ENCODE measurements at places on chromosomes 4 and X. TPM values are rescaled to one million over a fixed set of nuclear protein-coding genes. Genes with fewer than 3 reads are reported as not detected.

DNA sequence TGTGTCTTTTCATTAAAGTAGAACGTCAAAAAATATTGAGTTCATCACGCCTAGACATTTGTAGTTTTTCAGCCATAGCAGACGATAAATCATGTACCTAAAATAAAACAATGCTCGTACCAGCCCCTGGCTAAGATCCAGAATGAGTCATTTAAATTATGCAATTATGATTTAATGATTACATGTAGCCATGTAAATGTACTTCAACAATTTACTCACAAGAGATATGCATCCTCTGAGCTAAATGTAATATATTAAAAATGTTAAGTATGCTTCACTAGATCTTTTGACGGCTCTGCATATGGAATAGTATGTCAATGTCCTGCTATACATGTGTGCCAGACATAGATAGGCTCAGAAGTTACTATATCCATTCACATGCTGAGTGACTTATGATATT lies 1077.8 kb downstream of the ARAP2 start:
- DNase-seq = no peak
- H3K36me3 ChIP-seq = no peaks in the 10 kb centered on the region
- H3K27ac ChIP-seq = no peak overlapping the region
- H3K27me3 ChIP-seq = no peaks in the 10 kb centered on the region
- no peak overlapping the region for H3K4me3 ChIP-seq
- H3K4me1 ChIP-seq = no peaks in the 10 kb centered on the region

DNA sequence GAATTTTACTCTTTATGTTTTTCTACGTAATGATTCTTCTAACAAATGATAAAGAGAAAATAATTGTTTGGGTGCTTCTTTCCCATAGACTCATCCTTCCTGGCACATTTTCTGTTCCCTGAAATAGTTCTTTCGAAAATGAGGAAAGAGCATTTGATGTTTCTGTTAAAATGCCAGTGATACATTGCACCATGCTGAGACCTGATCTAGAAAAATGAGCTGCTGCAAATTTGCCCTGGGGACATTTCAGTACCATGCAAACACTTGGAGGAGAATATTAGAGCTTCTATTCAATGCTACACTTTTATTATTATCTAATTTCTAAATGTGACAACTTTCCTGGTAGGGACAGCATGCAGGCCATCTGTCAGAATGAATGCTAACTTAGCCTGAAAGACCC lies 83.3 kb downstream of the C4orf33 start:
- H3K27me3 ChIP-seq = no peaks in the 10 kb centered on the region
- no peaks in the 10 kb centered on the region for H3K4me1 ChIP-seq
- H3K4me3 ChIP-seq = no peak overlapping the region
- H3K36me3 ChIP-seq = no peaks in the 10 kb centered on the region

Gene CCSER1
- total RNA-seq = under 0.01 TPM

Gene MTTP
- total RNA-seq = 0.26 TPM

Gene GPR82
- not detected for total RNA-seq

DNA sequence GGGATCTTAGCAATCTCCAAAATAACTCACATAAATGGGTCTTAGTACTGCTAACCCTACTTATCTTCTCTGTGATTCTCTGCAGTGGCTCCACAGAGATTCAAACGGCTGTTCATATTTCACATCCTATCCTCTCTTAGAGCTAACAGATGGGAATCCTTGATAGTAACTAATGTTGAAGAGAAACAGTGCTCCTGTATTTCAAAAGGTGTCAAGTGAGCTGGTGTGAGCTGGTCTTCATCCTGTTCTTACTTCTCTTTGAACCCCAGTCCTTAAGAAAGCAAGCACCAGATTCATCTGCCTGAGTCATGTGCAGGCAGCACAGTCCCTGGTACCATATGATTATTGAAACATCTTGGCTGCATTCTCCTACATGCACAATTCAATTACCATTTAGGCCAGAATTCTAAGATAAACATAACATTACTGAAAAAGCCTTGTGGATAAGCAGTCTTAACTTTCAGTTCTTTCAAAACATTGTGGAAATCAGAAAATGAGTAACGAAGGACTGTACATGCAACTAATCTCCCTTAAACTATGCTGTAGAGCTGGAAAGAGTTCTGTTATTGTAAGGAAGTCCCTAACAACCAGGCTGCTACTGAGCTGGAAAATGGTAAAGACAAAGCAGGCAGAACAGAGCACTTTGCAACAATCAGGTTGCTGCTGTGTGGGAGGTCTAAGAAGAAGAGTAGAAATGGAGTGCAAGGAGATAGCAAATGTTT lies 153.1 kb downstream of the NPNT start:
- no peak overlapping the region for H3K4me3 ChIP-seq
- H3K36me3 ChIP-seq = no peaks in the 10 kb centered on the region
- no peaks in the 10 kb centered on the region for H3K27me3 ChIP-seq
- no peak overlapping the region for H3K27ac ChIP-seq

GRCh38 chr4:77176640-77177039 lies 19.6 kb downstream of the CCNG2 start:
- DNase-seq = no peak
- no peak overlapping the region for H3K4me3 ChIP-seq
- no peak overlapping the region for H3K27ac ChIP-seq
- peaks cover 10% of the 10 kb centered on the region for H3K4me1 ChIP-seq
- H3K36me3 ChIP-seq = no peaks in the 10 kb centered on the region
- peaks cover 28% of the 10 kb centered on the region for H3K27me3 ChIP-seq

DNA sequence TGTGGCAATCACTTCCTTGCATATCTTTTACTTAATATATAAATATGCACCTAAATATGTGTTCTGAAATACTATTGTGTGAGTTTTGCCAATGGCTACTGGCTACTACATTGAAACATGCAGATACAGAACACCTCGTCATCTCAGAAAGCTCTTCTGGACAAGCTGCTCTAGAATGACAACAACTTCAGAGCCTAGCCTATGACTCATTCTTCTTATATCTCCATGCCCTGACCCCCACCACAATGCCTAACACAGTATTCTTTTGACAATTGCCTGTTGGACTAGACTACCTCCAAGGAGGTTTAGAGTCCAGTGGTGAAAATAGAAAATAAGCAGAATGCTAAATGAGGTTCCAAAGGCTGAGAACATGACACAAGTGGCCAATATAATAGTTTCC lies 17.6 kb upstream of the DMP1 start:
- no peaks in the 10 kb centered on the region for H3K4me1 ChIP-seq
- no peak overlapping the region for H3K4me3 ChIP-seq
- DNase-seq = no peak

DNA sequence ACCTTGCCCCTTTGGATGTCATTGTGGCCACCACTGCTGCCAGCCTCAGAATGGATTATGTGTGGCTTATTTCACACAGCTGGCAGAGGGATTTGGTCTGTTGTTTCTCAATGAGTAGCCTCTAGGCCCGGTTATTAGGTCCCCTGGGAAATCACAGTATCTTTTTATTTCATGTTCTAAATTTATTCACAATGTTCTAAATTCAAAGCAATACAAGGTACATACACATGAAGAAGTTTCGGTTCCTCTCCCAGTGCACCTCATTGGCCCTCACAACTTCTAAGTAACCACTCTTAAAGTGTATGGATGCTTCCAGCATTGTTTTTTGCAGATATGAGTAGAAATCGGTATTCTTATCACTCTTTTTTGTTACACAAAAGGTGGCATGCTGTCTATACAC lies 262.7 kb downstream of the RCHY1 start:
- no peak overlapping the region for H3K4me3 ChIP-seq
- no peaks in the 10 kb centered on the region for H3K4me1 ChIP-seq
- H3K27me3 ChIP-seq = no peaks in the 10 kb centered on the region
- no peak overlapping the region for H3K27ac ChIP-seq

Gene SLC49A3
- total RNA-seq = 3.9 TPM

GRCh38 chr4:3498407-3498806 lies 33.8 kb downstream of the LRPAP1 start:
- no peaks in the 10 kb centered on the region for H3K4me1 ChIP-seq
- DNase-seq = no peak
- no peak overlapping the region for H3K4me3 ChIP-seq
- no peak overlapping the region for H3K27ac ChIP-seq
- H3K27me3 ChIP-seq = peaks cover 11% of the 10 kb centered on the region

GRCh38 chr4:113316879-113317278 lies 267.4 kb downstream of the ANK2 start:
- H3K36me3 ChIP-seq = no peaks in the 10 kb centered on the region
- peak; percentile 34 for DNase-seq
- no peaks in the 10 kb centered on the region for H3K27me3 ChIP-seq

- H3K27ac ChIP-seq = no peak overlapping the region
- no peaks in the 10 kb centered on the region for H3K36me3 ChIP-seq
- no peaks in the 10 kb centered on the region for H3K27me3 ChIP-seq
- no peaks in the 10 kb centered on the region for H3K4me1 ChIP-seq
- H3K4me3 ChIP-seq = no peak overlapping the region
- DNase-seq = no peak
Observed at GRCh38 chrX:135543924-135544323, 23.5 kb downstream of the INTS6L start.

DNA sequence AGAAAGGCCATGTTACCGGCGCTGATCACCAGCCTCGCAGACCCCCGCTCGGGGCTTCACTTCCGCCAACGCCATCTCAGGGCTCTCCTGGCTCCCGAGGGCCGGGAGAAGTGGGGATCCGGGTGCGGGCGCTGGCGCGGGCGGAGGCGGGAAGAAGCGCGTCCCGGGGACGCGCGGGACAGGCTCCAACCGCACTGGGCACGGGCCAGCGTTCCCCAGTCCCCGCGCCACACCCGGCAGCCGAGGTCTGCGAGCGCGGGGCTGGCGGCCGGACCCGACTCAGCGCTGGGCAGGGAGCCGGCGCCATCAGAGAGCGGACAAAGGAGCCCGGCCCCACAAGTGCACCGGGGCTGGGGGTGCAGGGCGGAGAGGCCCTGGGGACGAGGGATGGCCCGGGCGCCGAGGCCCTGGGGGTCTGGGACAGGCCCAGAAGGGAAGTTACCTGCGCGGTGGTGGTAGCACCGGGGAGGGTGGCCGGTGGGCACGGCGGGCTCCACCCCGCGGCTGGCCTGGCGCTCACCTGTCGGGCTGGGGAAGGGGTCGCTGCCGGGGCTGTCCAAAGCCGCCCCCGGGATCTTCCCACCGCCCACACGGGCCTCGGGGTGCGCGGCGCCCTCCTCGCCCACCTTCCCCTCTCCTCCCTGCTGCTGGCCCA lies 449 bp downstream of the CTPS2 start:
- H3K27me3 ChIP-seq = no peaks in the 10 kb centered on the region
- no peak for DNase-seq

DNA sequence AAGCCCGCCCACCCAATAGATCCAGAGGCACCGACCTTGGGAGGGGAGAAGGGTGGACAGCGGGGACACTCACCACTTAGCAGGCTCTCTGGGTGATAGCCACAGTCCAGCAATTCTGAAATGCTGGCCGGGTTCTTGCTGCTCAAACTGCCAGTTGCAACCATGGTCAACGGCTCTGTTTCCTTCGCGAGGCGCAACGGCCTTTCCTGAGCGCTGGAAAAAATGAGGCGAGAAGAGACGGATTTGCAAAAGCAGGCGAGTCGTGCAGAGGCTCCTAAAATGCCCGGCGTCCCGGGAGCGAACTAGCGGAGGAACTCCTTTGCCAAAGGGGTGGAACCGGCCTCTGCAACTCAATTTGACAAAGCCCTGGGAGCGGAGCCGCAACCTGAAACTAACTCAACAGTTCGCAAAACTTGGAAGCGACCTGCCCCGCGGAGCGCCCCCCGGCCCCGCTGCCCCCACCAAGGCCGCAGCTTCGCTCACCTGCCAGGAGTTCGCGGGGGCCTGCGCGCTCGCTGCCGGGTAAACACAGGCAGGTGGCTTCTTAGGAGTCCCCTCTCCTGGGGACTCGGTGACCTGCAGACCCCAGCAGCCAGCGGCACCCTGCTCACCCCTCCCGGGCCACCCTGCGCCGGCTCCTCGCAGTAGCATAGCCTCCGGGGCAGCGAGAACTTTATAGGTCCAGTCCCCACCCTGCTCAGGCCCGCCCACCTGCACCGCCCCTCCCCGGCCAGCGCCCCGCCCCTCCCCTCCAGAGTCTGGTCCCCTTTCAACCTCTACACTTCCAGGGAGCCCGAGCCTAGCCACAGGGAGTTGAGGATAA lies at the start of gene DDIT4L:
Gene DDIT4L (minus strand): TSS at position 649 of the 823 bp plus-strand sequence. CDS start 485 bp downstream, at position 164.
- DNase-seq = peak; percentile 34
- no peaks in the 10 kb centered on the region for H3K27me3 ChIP-seq
- H3K4me1 ChIP-seq = no peaks in the 10 kb centered on the region
- peak within 1 kb of the TSS; percentile 72 for H3K4me3 ChIP-seq
- no peak within 1 kb of the TSS for H3K27ac ChIP-seq

Gene SPP1
- 0.26 TPM for total RNA-seq

GRCh38 chrX:150360331-150360730 lies 2.8 kb upstream of the MAMLD1 start:
- H3K4me1 ChIP-seq = peaks cover 2% of the 10 kb centered on the region

GRCh38 chrX:136623396-136623795 lies 24.6 kb upstream of the CD40LG start:
- no peak overlapping the region for H3K27ac ChIP-seq
- no peaks in the 10 kb centered on the region for H3K27me3 ChIP-seq
- H3K4me1 ChIP-seq = no peaks in the 10 kb centered on the region
- no peak for DNase-seq
- H3K4me3 ChIP-seq = no peak overlapping the region
- H3K36me3 ChIP-seq = no peaks in the 10 kb centered on the region

DNA sequence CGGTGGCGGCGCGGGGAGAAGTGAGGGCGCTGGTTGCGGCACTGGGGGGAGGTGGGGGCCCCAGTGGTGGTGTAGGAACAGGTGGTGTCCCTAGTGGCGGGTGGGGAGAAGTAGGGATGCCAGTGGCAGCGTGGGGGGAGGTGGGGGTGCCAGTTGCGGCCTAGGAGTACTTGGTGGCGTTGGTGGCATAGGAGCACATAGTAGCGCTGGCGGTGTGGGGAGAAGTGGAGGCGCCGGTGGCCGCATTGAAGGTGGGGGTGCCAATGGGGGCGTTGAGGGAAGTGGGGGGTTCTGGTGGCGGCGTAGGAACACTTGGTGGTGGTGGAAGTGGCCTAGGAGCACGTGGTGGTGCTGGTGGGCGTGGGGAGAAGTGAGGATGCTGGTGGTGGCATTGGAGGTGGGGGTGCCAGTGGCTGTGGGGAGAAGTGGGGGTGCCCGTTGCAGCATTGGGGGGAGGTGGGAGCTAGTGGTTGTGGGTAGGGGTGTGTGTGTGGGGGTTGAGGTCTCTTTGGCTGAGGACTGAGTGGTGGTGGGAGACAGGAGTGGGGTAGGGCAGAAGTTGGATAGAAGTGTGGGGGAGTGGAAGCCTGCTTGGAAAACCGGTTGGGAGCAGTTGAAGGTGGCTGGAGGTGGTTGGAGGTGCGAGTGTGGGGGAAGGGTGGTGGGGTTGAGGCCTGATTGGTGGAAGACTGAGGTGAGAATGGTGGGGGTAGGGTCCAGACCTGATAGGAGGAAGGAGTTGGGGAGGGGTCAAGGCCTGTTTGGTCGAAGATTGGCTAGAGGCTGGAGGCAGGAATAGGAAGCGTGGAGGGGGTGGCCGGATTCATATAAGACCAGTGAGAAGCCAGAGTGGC lies 1.1 kb downstream of the GCNA start:
- no peaks in the 10 kb centered on the region for H3K36me3 ChIP-seq
- no peaks in the 10 kb centered on the region for H3K27me3 ChIP-seq
- H3K27ac ChIP-seq = no peak overlapping the region

Gene FREM3
- total RNA-seq = not detected

All from fibroblast of lung (primary cell).